ENCODE measurements at places on chromosomes 5 and 9.

DNA sequence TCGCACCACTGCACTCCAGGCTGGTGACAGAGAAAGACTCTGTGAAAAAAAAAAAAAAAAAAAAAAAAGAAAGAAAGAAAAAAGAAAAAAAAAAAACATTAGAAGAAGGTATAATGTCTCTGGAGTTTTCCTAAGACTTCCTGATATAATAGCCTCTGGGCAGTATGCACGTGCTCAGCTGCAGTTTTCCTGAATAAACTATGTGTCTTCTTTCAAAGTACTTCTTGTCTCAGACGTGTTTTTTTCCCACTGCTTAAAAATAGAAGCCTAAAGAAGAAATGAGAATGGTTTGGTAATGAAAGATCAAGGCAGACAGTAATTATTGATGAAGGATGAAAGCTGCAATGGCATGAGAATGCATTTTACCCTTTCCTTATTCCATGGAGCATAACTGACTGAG is 148.1 kb upstream of the TRPC7 start:
- DNase-seq, result no peak

DNA sequence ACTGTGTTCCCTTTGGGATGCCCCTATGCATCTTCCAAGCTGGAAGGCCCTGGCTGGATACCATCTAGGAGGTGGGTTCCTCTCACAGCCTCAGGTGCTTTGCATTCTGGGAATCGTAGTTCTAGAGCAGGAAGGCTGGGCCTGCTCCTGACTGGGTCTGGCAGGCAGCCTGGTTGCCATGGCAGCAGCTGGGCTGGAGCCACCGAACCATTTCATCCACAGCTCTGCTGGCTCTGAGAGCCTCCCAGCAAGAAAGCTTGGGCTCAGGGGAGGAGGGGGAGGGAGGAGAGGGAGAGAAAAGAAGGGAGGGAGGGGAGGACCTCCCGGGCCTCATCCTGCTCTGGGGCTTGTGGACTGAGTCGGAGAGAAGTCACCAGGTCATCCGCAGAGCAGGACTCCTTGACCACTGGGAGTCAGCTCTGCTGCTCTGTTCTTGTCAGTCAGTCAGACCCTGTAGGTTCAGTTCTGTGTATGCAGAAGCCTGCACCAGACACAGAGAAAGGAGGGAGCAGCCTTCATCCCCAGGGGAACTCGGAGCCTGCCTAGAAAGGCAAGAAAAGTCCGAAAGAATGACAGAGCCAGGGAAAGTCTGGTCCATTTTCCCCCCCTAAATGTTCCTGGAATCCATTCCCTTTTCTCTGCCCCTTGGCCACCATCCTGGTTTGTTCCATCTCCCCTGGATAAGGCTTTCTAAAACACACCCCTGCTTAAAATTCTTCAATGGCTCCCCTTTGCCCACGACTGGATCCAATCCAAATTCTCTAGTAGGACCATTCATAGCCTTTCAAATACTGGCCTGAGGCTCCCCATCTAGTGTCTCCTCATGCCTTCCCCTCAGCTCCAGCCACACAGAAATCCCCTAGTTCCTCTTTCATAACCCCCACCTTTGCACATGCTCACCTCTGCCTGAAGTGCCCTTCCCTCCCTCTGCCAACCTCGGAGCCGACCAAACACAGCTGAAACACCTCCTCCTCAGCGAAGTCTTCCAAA is 65.4 kb upstream of the ARAP3 start:
- DNase-seq, result peak; percentile 95

DNA sequence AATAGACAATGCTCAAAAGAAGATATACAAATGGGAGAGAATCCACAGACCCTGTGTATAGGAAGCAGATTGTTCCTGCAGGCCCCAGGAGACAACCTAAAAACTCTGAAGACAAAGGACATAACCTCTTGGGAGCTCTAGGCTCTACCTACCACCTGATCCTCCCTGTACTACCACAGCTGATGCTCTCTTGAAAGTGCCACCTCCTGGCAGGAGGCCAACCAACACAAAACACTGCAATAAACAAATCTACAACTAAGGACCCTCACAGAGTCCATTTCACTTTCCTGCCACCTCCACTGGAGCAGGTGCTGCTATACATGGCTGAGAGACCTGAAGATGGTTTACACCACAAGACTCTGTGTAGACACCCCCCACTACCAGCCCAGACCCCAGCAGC is 49.0 kb downstream of the STARD4 start:
- DNase-seq, result peak; percentile 38

DNA sequence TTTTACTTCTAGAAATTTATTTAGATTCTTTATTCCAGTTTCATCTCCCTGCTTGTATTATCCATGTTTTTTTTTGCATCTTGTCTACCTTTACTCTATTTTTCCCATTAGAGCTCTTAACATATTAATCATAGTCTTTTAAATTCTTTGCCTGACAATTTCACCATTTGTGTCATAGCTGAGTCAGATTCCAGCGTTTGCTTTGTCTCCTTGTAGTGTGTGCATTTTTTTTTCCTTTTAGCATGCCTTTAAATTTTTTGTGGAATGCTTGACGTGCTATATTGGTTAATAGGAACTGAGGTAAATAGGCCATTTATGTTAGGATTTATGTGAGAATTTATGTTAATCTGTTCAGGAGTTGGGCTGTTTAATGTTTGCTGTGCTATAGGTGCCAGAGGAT is 41.8 kb upstream of the NFIL3 start:
- DNase-seq, result no peak

DNA sequence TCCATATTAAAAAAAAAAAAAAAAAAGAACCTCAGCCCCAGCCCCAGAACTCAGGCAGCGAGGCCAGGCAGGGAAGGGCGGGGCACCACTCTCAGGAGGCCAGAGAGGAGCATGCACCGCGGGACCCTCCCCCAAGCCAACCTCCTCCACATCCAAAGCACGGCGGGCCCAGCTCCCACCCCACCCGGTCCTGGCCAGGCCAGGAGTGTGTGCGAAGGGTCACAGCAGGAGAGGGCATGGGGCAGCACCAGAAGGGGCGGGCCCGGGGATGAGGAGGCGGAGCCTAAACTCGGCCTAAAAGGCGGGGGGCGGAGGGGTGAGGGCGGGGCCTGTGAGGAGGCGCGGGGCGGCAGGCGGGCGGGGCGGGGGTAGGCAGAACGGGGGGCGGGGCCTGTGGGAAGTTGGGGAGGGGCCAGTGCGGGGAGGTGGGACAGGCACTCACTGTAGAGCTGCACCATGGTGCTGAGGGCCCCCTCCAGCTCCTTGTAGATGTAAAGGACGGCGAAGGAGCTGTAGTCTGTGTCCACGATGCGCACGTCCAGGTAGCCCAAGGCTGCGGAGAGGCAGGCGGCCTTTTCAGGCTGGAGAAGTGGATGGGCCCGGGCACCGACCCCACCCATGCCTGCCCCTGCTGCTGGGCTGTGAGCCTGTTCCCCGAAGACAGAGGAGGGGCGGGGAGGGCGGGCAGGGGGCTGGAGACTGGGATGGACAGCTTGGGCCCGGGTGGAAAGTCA is 1.2 kb downstream of the LCN15 start:
- DNase-seq, result peak; percentile 79

DNA sequence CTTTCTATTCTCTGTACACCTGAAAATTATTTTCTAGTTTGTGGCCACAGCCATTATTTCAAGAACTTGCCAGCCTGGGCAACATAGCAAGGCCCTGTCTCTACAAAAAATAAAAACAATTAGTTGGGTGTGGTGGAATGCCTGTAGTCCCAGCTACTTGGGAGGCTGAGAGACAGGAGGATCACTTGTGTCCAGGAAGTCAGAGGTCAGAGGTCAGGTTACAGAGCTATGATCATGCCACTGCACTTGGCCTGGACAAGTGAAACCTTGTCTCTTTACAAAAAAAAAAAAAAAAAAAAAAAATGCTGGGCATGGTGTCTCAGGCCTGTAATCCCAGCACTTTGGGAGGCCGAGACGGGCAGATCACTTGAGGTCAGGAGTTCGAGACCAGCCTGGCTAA is 58.3 kb downstream of the HMGCR start:
- no peak for DNase-seq

DNA sequence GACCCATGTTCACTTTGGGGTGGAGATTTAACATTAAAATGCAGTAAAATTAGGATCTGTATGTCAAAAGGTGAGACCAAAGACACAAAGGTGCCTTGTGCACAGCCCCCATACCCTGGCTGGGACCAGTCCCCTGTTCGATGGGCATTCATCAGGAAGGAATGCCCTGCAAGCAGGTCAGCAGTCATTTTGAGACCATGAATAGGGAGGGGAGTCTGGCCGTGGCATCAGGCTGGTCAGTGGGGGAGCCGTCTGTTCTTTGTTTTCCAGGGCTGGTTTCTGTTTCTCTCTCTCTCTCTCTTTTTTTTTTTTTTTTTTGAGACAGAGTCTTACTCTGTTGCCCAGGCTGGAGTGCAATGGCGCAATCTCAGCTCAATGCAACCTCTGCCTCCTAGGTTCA is 68.9 kb upstream of the GOLM1 start:
- no peak for DNase-seq

DNA sequence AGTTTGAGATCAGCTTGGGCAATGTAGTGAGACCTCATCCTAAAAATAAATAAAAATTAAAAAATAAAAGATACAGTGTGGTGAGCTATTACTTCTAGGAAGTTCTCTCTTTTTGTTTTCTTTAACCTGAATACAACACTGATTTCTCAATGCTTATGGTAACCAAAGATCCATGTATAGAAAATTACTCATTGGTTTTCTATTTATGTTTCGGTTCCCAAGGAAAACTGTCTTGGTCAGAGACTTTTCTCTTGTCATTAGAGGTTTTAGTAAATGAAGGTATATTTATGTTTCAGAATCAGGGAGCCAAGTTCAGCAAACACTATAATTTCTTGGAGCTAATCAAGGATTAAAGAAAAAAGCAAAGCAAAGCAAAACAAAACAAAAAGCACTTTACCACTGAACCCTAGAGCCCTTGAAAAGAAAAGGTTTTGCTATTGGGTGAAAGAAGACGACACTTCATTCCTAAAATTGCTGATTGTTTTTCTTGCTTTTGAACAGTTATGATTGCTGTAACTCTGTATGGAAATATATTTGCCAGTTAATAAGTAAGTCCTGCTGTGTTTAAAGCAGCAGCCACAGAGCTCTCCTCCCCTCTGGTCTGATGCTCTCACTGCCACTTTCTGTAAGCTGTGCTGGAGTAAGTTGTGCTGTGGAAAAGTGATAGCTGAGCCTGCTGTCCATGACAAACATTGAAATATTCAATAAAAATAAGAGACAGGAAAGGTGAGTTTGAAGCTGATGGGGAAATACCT is 298.2 kb downstream of the CD180 start:
- no peak for DNase-seq

- no peak for DNase-seq
Measured at GRCh38 chr9:34501889-34502425, 20.8 kb downstream of the ENHO start.

DNA sequence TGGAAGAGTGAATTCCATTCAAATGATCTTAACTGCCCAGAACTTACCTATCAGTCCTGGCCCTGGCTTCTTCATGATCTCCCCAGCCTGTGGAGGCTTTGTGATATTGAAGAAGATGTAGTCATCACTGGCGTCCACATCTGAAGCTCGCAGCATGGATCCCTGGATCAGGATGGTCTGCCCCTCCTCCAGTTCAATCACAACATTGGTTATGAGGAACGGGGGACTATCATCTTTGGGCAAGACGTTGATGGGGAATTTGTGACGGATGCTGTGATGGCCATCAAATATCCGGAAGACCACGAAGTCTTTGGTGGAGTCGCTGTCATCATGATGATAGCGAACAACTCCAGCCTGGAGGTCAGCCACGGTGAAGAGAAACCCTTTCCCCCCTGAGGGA is 68.0 kb downstream of the FREM1 start:
- no peak for DNase-seq

DNA sequence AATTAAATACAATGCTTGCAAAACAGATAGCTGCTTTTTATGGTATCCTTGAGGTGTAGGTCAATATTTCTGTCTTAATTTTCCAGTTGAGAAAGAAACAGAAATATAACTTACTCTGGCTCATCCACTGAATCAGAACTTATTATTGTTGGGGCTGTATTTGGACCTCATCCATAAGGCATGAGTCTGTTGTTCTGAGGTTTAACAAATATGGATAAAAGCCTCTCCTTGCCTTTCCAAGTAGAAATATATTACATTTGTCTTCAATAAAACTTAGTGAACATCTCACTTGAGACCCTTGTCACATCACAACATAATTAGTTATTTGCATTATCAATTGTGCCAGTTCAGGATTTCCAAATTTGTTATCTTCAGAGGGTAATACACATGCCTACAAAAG is 525.8 kb downstream of the AGTPBP1 start:
- DNase-seq, result no peak

DNA sequence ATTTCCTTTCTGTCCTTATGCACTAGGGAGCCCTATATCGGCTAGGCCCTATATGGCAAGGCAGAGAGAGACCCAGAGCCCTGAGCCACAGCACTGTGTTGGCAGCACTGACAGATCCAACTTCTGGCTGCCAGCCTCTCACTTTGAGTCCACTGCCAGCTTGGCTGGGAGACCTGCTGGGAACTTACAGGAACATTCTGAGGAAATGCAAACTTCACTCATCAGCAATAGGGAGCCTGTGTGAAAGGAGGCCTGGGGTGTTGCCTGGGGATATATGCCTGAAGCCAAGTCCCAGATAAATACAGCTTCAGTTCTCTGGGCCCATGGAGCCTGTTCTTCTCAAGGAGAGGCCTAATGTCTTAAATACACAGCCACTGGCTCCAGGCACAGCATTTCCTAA is 78.0 kb downstream of the ADRB2 start:
- DNase-seq, result no peak

- peak; percentile 24 for DNase-seq
Measured at GRCh38 chr9:34190996-34191892, 12.4 kb downstream of the UBAP1 start.

DNA sequence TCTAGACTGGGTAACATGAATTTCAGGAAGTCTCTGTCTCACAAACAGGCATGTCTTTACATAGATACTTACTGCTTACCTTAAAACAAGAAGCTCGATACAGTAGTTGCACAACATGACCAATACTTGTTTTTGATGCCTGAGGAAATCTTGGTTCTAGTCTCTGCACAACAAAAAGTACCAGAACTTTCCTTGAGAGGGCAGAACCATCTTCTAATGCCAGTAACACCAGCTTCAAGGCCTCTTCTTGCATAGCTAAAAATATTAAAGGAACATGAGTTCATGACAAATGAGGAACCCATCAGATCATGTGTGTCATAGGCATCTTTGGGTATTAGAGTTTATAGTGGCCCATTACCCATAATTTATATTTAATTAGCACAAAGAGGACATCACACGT is 22.0 kb downstream of the RC3H2 start:
- DNase-seq, result no peak

- no peak for DNase-seq
Measured at GRCh38 chr5:55533521-55534435, 986 bp downstream of the PLPP1 start.

- DNase-seq, result no peak
Measured at GRCh38 chr9:115133649-115134048, 15.7 kb upstream of the TNC start.

GRCh38 chr5:173327084-173327947 is 898 bp downstream of the STC2 start:
- peak; percentile 77 for DNase-seq

DNA sequence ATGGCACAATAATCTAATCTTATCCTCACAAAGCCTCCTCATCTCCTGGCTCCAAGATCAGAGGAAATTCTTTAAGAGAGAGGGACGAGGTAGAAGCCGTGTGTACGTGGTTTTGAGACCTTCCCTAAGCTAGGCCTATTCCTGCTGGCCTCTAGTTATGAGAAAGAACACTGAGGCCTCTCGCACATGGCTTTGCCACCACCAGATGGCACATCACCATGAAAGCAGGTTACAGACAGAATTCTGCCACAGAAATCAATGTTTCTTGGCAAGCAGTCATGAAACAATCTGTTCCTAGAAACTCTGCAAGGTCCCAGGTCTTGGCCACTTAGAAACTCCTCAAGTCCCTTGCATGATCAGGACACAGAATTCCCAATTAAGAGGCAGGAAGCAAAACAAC is 268.2 kb upstream of the TAS2R1 start:
- peak; percentile 64 for DNase-seq

- DNase-seq, result no peak
Measured at GRCh38 chr9:114272739-114273431, 50.0 kb upstream of the ORM1 start.

Data from eye (tissue), 1 donor.